Vagina (tissue), 2 donors: ENCODE measurements at places on chromosomes 4 and X. TPM values are rescaled to one million over a fixed set of nuclear protein-coding genes. Genes with fewer than 3 reads are reported as not detected.

GRCh38 chrX:123881330-123881729, 21.5 kb downstream of the XIAP start:
- no peak for DNase-seq

The GSX2 gene
- not detected for total RNA-seq

DNA sequence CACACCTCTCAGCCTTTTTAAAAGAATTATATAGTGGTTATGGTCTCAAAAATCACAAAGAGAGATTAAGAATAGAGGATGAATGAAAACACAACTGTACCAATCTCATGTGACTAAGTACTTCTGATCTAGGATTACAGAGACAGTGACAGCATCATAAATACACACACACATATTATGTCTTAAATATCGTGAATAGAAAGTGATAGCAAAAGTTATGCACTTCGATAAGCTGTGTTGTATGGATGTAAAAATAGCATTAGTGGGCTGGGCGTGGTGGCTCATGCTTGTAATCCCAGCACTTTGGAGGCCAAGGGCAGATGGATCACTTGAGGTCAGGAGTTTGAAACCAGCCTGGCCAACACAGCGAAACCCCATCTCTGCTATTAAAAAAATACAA, 25.0 kb downstream of the GYPA start:
- no peak for DNase-seq

The TCP11X1 gene
- not detected for total RNA-seq

The JADE3 gene
- total RNA-seq = 5.2 TPM

DNA sequence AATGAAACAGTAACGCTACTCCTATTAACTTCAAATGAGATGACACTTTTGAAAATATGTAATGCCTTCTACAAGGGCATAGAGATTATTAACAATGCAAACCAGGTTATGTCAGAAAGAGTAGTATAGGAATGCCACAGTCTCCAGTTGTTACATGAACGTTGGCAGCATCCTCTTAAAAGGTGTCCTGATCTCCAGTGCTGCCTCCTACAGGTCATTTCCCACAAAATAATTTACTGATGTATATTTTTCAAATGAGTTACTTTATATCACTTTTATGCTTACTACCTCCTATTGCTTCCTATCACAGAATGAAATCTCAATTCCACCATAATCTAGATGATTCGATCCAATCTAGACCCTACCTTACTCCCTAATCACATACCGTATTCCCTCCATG, 195.2 kb upstream of the EPHA5 start:
- DNase-seq = no peak

- no peak for DNase-seq
These were observed 411.0 kb upstream of the NDST3 start for GRCh38 chr4:117623326-117623725.
